ENCODE measurements at places on chromosomes 7 and 10.

DNA sequence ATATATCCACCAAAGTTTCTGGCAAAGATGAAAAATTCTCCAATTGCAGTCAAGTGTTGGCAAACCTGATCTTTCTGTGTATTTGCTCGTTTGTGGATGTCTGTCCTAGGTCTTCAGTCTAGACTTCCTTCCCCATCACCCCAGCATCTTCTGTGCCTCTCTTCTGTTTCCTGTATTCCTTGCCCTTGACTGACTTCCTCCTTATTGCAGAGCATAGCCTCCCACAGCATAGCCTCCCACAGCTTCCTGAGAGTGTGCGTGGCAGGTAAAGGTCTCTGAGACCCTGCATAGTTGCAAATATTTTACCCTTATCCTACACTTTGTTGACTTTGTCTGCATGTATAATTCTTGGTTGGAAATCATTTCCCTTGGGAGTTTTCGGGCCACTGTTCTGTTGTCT is 18.4 kb downstream of the SLC18A2 start:
- DNase-seq, result no peak

- no peak for DNase-seq
Observed at GRCh38 chr7:158447506-158448171, 140.0 kb downstream of the PTPRN2 start.

DNA sequence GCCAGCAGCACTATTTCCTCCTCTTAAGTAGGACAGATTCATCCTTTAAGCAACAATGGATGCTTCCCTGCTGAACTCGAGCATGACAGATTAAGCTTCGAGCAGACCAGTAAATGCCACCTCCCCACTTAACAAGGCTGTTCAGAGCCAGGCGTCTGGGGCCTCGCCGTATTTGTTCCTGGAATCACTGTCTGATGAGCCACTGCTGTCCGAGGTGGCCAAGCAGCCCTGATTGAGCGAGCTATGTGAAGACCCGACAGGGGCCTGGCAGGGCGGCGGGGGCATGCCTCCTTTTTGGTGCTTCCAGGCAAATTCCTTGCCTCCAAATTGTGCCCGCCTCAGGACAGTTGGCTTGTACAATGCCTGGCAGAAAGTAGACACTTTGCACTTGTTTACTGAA is 862.6 kb downstream of the NRG3 start:
- DNase-seq, result no peak

- DNase-seq, result no peak
Observed at GRCh38 chr7:131020759-131021261, 286.8 kb upstream of the KLF14 start.

DNA sequence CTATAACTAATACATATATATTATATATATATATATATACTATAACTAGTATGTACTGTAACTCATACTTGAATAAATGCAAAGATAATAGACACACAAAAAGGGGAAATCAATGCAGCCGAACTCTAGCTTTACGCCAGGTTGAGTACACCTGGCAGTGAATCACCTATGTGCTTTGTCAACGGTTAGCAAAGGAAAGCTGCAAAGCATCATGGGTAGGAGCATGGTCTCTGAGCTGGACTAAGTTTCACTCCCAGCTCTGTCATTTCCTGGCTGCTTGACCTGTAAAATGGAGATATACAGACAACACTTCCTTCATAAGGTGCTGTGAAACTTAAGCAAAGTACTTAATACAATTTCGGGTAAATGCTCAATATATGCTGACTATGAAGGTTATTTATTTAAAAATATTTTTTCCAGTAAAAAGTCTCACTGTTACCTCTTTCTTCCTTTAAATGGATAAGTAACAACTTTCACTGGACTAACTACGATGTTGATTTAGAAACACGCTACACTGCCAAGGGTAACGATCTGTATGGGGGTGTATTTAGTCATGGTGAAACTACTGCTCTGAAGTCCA is 61.7 kb upstream of the ITGA8 start:
- DNase-seq, result no peak

- peak; percentile 62 for DNase-seq
Observed at GRCh38 chr10:98041352-98042043, 11.1 kb upstream of the CRTAC1 start.

- DNase-seq, result no peak
Observed at GRCh38 chr7:45460379-45460778, 113.8 kb upstream of the ADCY1 start.

- DNase-seq, result no peak
Observed at GRCh38 chr10:63228237-63228636, 95.1 kb downstream of the NRBF2 start.

DNA sequence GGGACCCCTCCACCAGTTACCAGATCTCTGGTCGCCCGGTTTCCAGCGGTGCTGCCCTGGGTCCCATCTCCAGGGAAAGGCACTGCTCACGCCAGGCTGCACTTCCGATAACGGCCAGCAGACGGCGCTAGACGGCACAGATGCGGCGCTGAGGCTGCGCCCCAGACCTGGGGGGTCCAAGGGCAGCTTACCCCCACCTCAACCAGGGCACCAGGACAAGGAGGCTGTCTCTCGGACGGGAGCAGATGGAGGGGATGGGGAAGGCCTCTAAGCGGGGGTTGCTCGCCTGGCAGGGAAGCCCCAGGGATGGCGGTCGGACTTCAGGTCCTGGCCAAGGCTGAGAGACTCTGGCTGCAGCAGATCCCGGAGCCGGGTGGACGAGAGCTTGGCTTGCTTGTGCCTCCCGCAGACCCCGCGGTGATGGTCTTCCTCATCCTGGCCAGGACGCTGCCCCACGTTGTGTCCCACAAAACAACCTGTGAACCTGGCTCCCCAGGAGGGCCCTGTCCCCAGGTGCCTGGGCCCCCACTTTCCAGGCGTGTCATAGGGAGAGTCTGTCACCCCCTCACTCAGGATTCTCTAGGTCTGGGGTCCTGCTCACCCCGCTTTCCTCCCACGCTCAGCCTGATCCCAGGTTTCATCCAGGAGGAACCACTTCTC is 23.9 kb upstream of the ZNF716 start:
- DNase-seq, result no peak

DNA sequence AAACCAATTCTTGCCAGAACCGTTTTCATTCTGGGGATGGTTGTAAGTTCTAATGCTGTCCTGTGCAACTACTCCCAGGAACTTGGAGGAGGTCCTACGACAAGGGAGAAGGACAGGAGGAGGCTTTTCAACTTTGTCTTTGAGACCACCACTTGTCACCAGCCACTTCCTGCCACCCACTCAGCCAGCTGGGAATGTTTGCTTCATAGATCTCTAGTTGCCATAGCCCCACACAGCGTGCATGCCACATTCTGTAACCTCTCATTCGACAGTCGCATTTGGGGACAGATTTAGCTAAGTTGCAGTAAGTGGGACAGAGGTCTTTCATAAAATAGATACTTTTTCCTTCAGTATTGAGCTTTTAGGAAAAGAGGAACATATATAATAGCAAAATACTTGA is 78.0 kb downstream of the TAF3 start:
- peak; percentile 32 for DNase-seq

DNA sequence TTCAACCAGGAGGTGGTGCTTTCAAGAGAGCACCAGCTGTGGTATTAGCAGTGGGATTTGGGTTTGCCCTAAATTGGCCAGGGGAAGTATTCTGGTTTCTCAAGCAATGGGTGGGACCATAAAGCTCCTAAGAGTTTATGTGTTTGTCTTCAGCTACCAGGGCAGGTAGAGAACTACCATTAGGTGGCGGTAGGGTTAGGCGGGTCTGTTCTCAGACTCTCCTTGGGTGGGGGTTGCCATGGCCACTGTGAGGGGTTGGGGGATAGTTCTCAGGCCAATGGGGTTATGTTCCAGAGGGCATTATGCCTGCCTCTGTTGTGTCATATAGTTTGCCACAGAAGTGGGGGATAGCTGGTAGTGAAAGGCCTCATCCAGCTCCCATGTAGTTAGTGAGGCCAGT is 47.7 kb upstream of the BICC1 start:
- no peak for DNase-seq

- DNase-seq, result no peak
Observed at GRCh38 chr10:103120546-103120945, 72.5 kb downstream of the NT5C2 start.

- DNase-seq, result no peak
Observed at GRCh38 chr10:64733980-64734379, 1212.8 kb downstream of the REEP3 start.

DNA sequence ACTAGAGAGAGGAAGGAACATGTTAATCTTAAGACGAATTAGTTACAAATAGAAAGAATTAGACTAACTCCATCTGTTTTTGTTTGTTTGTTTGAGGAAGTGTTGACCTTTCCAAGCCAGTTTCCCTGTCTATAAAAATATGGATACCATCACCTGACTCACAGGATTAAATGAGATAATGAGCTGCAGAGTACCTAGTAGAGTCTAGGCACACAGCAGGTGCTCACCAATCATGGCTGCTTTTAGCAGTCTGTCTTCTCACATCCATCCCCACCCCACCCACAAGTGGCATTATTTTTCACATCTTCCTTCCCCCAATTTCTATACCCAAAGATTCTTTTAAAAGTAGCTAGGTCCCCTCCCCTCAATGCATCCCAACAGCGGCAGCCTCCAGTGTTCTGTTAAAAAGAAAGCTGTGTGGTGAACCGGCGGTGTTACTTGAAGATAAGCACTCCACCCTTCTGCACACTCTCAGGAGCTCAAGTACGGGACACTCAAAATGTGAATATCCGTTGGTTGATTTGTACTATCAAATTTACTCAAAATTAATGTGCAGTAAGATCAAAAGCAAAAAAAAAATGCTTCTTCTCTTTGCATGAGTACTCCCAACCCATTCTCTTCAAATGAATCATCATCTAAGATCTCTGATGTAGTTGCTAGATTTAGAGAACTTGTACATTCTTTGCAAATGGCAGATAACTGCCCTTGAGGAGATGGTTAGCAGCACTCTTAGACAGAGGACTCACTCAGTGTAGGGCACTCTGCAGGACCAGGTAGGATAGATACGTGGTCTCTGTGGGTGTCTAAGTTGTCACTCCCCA is 145.4 kb upstream of the ASAH2 start:
- no peak for DNase-seq

GRCh38 chr10:15482156-15482555 is 111.1 kb upstream of the FAM171A1 start:
- no peak for DNase-seq

DNA sequence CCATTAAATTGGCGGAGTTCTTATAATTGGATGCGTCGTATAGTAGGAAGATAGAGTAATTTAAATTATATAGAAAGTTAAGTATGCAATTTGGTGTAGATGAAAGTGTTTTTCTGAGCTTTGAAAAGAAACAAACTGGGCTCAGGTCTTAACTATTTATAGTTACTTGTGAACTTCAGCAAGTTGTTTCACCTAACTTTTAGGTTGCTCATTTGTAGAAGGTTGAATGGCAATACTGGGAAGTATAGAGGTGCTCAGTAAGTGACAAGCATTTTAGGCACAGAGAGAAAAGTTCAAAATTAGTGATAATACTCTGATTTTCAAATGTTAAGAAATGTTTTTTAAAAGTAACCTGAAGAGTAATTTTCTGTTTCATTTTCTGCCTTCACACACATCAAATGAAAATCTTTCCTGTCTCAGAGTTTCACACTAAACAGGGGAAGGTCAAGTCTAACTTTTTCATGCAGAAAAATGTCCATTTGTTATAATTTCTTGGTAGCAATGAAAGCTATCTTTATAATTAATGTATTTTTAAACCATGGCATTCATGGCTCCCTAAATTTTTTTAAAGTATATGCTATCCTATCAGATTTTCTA is 146.5 kb downstream of the PHF14 start:
- DNase-seq, result no peak

DNA sequence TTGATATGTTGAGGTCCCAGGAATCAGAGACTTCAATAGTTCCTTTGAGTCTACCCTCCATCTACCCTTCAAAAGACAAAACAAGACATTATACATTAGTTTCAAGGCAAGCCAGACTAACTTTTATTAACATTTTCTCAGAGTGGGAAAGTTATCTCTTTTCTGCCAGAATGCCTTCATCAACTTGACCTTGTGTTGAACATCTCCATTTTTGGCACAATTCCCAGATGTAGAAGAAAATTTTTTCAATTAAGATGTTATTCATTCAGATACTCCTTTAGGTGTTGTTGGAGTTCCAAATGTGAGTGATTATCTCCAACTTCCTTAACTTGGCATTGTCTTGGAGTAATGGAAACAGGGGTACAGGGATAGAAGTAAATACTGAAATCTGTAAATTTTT is 59.1 kb downstream of the NRF1 start:
- DNase-seq, result no peak

All from stimulated activated naive CD8-positive, alpha-beta T cell treated with anti-CD3 and anti-CD28 coated beads, Interleukin-15, Interleukin-2, amounts not matched to agents 100 U/mL and 50 U/mL, for 24 hours (primary cell).